Pancreas (tissue), 10 donors: ENCODE measurements at places on chromosomes 4 and X. TPM values are rescaled to one million over a fixed set of nuclear protein-coding genes. Genes with fewer than 3 reads are reported as not detected.

MAGEC2 gene
- not detected for total RNA-seq

NRK gene
- 0.16 TPM for total RNA-seq

- DNase-seq: no peak
- H3K4me1 ChIP-seq: no peaks in the 10 kb centered on the region
- H3K27me3 ChIP-seq: no peaks in the 10 kb centered on the region
- no peak overlapping the region for H3K27ac ChIP-seq
- no peaks in the 10 kb centered on the region for H3K36me3 ChIP-seq
These were observed 1.8 kb downstream of the IQSEC2 start for GRCh38 chrX:53279296-53280237.

DNA sequence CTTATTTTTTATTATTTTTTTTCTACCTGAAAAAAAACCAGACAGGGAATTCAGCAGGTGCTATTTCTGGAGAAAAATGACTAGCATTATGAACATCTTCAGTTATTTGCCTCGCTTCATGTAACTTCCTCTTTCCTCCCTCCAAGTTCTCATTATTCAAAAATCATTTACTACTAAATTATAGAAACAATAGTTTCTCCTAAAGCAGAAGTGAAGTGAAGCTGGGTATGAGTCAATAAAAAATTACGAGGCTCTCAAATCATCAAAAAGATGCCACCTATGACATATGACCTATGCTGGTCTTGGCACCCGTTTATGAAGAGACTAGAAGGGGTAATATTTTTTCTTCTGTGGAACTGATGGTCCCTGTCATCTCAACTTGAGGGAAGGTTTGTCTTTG is 145.0 kb upstream of the AADAT start:
- H3K36me3 ChIP-seq: no peaks in the 10 kb centered on the region
- no peaks in the 10 kb centered on the region for H3K4me1 ChIP-seq
- H3K4me3 ChIP-seq: no peak overlapping the region
- no peaks in the 10 kb centered on the region for H3K27me3 ChIP-seq
- no peak for DNase-seq

DNA sequence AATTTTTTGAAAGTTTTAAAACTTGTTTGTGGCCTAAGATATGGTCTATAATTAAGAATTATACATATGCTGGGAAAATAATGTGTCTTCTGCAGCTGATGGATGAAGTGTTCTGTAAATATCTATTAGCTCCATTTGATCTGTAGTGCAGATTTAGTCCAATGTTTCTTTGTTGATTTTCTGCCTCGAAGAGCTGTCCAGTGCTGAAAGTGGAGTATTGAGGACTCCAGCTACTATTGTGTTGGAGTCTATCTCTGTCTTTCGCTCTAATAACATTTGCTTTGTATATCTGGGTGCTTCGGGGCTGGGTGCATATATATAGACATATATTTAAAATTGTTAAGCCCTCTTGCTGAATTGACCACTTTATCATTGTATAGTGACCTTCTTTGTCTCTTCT is 2127.3 kb downstream of the PCDH7 start:
- no peaks in the 10 kb centered on the region for H3K27me3 ChIP-seq
- H3K27ac ChIP-seq: no peak overlapping the region
- no peak overlapping the region for H3K4me3 ChIP-seq
- H3K36me3 ChIP-seq: no peaks in the 10 kb centered on the region
- no peaks in the 10 kb centered on the region for H3K4me1 ChIP-seq
